ENCODE measurements at places on chromosomes 6 and 20. TPM values are rescaled to one million over a fixed set of nuclear protein-coding genes. Genes with fewer than 3 reads are reported as not detected.
A peak's percentile ranks its signal among the peaks of the same experiment; 100 is the strongest.

The GGTLC1 gene
- total RNA-seq = not detected

- DNase-seq = no peak
Measured at GRCh38 chr6:2387445-2387844, 142.0 kb upstream of the GMDS start.

DNA sequence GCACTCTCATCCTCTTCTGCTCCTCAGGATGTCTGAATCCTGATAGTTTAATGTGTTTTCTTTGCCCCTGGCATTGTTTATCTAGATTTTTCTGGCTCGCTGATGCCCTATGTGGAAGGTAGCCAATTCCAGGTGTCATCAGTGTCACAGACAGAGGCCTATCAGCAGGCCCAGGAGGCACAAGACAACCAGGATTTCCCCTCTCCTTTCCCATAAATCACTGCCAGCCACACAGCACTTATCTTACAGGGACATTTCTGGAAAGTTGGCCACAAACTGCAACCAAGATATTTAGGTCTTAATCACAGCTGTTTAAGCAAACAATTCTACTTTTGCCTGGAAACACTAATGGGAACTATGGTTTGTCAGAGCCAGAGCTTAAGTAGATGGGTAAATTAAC lies 28.1 kb downstream of the ADGRF5 start:
- DNase-seq = no peak

DNA sequence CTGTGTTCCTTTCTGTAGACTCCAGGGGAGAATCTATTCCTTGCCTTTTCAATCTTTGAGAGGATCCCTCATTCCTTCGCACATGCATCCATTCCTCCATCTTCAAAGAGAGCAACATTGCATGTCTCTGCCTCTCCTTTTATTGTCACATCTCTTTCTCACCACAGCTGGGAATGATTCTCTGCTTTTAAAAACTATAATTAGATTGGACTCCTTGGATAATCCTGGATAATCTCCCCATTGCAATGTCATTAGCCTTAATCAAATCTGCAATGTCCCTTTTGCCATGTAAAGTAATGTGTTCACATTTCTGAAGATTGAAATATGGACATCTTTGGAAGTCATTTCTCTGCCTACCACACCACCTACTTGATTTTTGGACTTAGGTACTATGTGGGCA lies 750.1 kb downstream of the COL12A1 start:
- no peak for DNase-seq

- DNase-seq = peak; percentile 76
Measured at GRCh38 chr6:53042112-53042511, 23.1 kb upstream of the FBXO9 start.

- DNase-seq = peak; percentile 21
Measured at GRCh38 chr6:47897247-47897646, 115.4 kb downstream of the OPN5 start.

The LGSN gene
- total RNA-seq = 0.23 TPM

DNA sequence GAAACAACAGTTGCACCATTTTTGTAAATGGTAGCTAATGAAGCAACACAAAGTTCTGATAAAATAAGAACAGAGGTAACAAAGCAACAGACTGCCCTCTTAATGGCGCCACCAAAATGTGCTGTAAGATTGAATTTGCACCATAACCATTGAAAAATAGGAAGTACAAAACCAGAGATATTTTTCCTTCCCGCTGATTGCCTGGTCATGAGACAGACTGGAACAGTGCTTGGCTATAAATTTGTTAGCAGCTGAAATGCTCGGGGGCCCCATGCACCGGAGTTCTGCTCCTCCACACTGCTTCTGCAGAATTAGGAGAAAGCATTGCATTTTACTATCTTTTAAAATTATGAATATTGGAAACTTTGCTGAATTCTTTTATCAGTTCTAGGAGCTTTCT lies 164.4 kb upstream of the QKI start:
- DNase-seq = no peak

GRCh38 chr20:59571551-59572314 lies 32.6 kb upstream of the PHACTR3 start:
- DNase-seq = peak; percentile 44

GRCh38 chr6:163754866-163755265 lies 340.3 kb downstream of the QKI start:
- DNase-seq = no peak

DNA sequence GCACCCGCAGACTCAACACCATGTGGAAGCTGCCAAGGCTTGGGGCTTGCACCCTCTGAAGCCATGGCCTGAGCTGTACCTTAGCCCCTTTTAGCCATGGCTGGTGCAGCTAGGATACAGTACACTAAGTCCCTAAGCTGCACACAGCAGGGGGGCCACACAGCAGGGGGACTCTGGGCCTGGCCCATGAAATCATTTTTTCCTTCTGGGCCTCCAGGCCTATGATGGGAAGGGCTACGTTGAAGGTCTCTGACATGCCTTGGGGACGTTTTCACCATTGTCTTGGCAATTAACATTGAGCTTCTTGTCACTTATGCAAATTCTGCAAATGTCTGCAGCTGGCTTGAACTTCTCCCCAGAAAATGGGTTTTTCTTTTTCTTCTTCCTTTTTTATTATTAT lies 103.3 kb downstream of the SLC16A10 start:
- no peak for DNase-seq

- DNase-seq = peak; percentile 15
Measured at GRCh38 chr6:22145823-22146677, 150.8 kb downstream of the PRL start.

The HECA gene
- total RNA-seq = 3.0 TPM

DNA sequence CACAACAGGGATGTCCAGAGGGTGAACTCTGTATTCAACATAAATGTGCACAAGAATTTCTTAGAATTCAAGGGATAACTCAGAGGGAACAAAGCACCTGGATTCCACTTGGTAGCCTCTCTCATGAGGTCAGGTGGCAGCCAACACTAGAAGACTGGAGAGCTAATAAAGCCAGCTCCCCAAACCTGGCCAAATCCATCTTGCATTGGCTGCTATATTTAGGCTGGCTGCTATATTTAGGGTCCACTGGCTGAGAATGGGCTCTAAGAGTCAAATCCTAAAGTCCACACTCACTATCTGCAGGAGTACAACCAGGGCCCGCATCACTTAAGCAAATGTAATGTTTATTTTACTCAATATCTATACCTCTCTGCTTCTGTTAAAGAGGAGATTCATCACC lies 20.0 kb downstream of the TBC1D7 start:
- no peak for DNase-seq

DNA sequence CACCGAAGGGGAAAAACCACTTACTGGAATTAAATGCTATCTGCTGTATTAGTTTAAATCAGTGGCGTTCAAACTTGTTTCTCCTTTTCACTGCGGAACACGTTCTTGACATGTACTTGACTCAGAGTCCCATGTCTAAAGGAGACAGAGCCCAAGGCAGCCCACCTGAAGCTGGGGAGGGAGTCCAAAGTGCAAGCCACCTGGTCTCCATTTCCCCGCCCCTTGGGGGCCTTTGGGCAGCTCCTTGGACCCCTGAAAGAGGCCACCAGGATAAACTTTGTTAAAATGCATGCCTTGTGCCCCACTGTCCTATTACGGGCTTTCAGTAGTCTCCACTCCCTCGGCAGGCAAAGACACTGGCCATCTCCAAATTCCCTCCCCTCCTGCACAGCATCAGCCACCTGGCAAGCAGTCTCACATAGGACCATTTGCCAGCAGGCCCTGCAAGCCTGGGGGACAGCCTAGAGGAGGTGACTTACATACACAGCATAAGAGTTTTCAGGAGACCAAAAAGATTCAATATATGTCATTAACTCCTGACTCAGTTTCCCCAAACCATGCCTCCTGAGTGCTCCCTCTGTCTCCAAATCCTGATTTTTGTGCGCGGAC lies 6.7 kb downstream of the PCK1 start:
- DNase-seq = no peak

DNA sequence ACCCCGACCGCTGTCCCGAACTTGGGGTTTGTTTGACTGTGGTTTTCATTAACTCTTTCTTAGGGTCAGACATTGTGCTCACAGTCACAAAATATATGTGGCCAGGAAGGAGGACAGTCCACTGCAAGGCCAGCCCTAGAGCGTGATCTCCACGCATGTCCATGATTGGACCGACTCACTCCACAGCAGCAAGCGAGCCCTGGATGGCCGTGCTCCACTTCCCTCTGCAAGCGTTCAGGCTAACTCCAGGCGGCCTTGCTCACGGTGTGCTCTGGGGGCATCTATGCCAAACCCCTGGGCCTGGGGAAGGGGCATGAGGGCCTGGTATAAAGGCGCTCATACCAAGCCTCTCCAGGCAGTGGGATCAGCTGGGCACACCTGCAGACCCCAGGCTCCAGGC lies 5.6 kb downstream of the DACT2 start:
- no peak for DNase-seq

DNA sequence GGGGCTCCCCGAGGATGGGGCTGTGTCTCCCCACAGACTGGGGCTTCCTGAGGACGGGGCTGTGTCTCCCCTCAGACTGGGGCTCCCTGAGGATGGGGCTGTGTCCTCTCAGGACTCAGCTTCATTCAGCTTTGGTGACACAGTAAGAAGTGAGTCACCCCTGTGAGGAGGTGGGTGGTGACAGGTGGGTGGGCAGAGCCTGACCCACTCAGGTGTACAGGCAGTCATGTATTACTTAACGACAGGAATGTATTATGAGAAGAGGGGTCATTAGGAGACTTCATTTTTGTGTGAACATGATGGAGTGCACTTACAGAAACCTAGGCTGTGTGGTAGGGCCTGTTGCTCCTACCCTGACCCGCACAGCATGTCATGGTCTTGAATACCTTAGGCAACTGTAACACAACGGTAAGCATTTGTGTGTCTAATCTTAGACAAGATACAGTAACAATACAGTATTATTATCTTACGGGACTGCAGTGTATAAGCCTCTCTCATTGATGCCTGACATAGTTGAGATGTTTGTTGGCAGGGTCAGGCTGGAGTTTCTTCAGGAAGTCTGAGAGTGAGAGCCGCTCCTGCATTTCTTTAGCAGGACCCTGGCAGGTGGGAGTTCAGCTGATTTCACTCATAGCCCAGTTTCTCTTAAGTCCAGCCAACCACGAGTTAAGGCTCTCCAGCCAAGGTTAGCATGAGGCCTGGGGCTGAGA lies 10.9 kb upstream of the PGC start:
- no peak for DNase-seq

GRCh38 chr6:170132011-170132521 lies 158.8 kb downstream of the DLL1 start:
- DNase-seq = no peak

The GFRAL gene
- total RNA-seq = not detected

- DNase-seq = no peak
Measured at GRCh38 chr6:126112171-126112632, 125.9 kb downstream of the TRMT11 start.

The TRIM40 gene
- not detected for total RNA-seq

The RBM24 gene
- 1.0 TPM for total RNA-seq

DNA sequence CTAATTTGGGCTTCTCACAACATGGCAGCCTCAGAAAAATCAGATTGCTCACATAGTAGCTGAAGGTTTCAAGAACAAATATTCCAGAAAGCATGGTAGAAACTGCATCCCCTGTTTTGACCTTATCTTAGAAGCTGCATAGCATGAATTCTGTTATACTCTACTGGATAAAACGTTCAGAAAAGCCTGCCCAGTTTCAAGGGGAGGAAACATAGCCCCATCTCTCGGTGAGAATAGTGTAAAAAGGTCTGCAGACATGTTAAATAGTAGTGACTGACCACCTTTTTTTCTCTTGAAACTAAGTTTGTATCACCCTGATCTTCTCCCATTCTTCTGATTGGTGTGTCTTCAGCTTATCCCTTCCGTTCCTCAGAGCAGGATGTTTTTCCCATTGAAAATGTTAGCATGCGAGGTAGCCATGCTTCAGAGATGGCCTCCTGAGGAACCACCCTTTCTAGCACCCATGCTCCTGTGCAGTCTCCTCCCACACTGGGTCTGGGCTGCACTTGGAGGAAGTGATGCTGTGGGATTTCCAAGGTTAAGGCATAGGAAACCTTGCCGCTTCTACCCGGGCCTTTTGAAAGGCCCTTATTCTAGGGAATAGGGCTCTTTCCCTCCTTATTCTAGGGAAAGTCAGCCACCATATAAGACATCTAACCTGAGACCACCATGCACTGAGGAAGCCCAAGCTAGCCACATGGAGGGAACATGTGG lies 50.1 kb downstream of the MARCKS start:
- DNase-seq = peak; percentile 4

The HLA-G gene
- total RNA-seq = not detected

GRCh38 chr6:90180526-90180925 lies 116.1 kb downstream of the BACH2 start:
- DNase-seq = no peak

DNA sequence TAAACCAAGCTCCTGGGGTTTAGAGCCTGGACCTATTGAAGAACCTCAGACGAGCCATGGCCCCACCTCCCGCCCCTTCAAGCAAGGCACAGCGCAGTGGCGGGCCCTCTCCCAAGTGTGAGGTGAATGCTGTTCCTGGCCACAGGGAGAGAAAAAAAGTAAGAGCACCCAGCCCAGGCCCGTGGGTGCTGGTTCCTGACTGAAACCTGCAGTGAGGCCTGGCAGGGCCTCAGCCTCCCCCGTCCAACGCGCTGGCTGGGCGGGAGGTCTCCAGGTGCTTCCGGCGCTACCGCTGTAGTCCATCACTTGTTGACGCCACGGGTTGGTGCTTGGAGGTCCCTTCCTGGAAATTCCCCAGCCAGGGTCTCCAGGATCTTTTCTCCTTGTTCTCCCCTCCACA lies 5.5 kb upstream of the FAM83C start:
- DNase-seq = no peak

The NKX2-4 gene
- 1.1 TPM for total RNA-seq

The RIMS1 gene
- 6.7 TPM for total RNA-seq

The C2 gene
- total RNA-seq = not detected

The MARCKS gene
- total RNA-seq = 52.2 TPM

The STX11 gene
- total RNA-seq = not detected

DNA sequence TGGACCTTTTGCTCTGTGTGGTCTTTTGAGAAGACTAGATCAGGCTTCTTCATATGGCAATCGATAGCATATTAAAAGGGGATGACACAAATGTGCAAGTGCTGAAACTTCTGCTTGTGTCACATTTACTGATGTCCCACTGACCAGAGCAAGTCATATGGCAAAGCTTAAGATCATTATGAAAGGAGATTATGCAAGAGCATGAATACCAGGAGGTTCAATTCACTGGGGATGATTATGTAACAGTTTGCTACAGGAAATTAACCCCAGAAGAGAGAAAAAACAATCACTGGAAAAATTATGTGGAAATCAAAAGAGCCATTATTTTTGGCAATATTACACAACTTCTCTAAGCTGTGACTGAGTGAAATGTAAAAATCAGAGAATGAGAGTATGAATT lies 13.7 kb upstream of the PRDM13 start:
- no peak for DNase-seq

DNA sequence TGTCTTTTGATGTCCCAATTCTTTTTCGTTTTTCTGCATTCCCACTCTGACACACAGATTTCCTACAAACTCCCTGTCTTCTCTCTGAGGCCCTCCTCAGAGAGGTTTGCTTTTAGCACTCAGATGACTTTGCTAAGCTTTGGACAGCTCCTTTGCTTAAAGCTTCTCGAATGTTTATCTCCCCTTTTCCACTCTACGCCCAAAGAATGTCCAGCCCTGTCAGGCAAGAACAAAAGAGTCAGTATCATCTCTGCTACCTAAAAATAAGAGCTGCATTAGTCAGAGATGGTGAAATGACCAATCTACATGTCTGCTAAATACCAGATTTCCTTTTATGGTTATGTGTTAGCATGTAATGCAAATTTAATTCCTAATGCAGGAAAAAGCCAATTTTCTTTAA lies 56.8 kb downstream of the PREP start:
- DNase-seq = no peak

GRCh38 chr6:29919506-29920445 lies 22.6 kb upstream of the HLA-A start:
- DNase-seq = no peak

- peak; percentile 70 for DNase-seq
Measured at GRCh38 chr20:47854687-47855212, 69.5 kb upstream of the SULF2 start.

GRCh38 chr6:128632131-128632530 lies 111.7 kb upstream of the PTPRK start:
- no peak for DNase-seq
